ENCODE measurements at places on chromosomes 12 and 14. TPM values are rescaled to one million over a fixed set of nuclear protein-coding genes. Genes with fewer than 3 reads are reported as not detected.

Gene RIMKLB
- total RNA-seq: 64.2 TPM

Gene SERPINA5
- 1.4 TPM for total RNA-seq

Gene ZFYVE26
- total RNA-seq: 24.3 TPM

Gene TSPAN19
- 0.36 TPM for total RNA-seq

Gene PZP
- total RNA-seq: not detected

Gene PRB2
- not detected for total RNA-seq

GRCh38 chr12:29781188-29781587, 2.6 kb downstream of the TMTC1 start:
- peak overlapping the region; percentile 93 for H3K4me3 ChIP-seq
- peaks cover 42% of the 10 kb centered on the region for H3K27me3 ChIP-seq
- DNase-seq: no peak
- H3K36me3 ChIP-seq: peaks cover 15% of the 10 kb centered on the region
- peaks cover 42% of the 10 kb centered on the region for H3K4me1 ChIP-seq
- no peak overlapping the region for H3K27ac ChIP-seq

- H3K27ac ChIP-seq: peak overlapping the region; percentile 85
- no peaks in the 10 kb centered on the region for H3K27me3 ChIP-seq
- H3K4me1 ChIP-seq: peaks cover 26% of the 10 kb centered on the region
- DNase-seq: no peak
- H3K36me3 ChIP-seq: no peaks in the 10 kb centered on the region
These were observed 584 bp upstream of the DDHD1 start for GRCh38 chr14:53153702-53154112.

GRCh38 chr14:96139169-96139568, 65.5 kb upstream of the BDKRB2 start:
- no peak overlapping the region for H3K4me3 ChIP-seq
- no peak for DNase-seq
- peaks cover 4% of the 10 kb centered on the region for H3K27me3 ChIP-seq
- H3K27ac ChIP-seq: no peak overlapping the region
- no peaks in the 10 kb centered on the region for H3K4me1 ChIP-seq

- peaks cover 29% of the 10 kb centered on the region for H3K4me1 ChIP-seq
- H3K27ac ChIP-seq: no peak overlapping the region
- no peak for DNase-seq
- H3K36me3 ChIP-seq: no peaks in the 10 kb centered on the region
These were observed 85.7 kb upstream of the TBX3 start for GRCh38 chr12:114769634-114770033.

- peaks cover 7% of the 10 kb centered on the region for H3K4me1 ChIP-seq
- H3K27me3 ChIP-seq: peaks cover 17% of the 10 kb centered on the region
- H3K27ac ChIP-seq: peak overlapping the region; percentile 66
- H3K36me3 ChIP-seq: no peaks in the 10 kb centered on the region
- DNase-seq: no peak
- H3K4me3 ChIP-seq: no peak overlapping the region
These were observed 3.4 kb upstream of the RNASE7 start for GRCh38 chr14:21038441-21039422.

- no peak overlapping the region for H3K27ac ChIP-seq
- peaks cover 9% of the 10 kb centered on the region for H3K27me3 ChIP-seq
- no peak for DNase-seq
- H3K4me3 ChIP-seq: no peak overlapping the region
- H3K4me1 ChIP-seq: peaks cover 28% of the 10 kb centered on the region
- no peaks in the 10 kb centered on the region for H3K36me3 ChIP-seq
These were observed 185.0 kb upstream of the NRXN3 start for GRCh38 chr14:77985211-77985615.

- H3K27me3 ChIP-seq: no peaks in the 10 kb centered on the region
- H3K27ac ChIP-seq: peak overlapping the region; percentile 96
- peak overlapping the region; percentile 80 for H3K4me3 ChIP-seq
- peaks cover 74% of the 10 kb centered on the region for H3K4me1 ChIP-seq
- no peaks in the 10 kb centered on the region for H3K36me3 ChIP-seq
These were observed 164.8 kb downstream of the ZFP36L1 start for GRCh38 chr14:68627868-68628604.

DNA sequence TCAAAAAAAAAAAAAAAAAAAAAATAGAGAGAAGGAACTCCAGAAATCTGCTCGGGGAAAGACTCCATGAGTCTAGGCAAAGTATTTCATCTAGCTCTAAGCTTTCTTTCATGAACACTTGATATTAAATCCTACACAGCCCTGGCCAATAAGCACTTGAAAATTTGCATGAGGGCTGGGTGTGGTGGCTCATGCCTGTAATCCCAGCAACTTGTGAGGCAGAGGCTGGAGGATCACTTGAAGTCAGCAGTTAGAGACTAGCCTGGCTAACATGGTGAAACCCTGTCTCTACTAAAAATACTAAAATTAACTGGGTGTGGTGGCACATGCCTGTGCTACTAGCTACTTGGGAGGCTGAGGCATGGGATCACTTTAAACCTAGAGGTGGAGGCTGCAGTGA, 13.1 kb upstream of the METAP2 start:
- no peaks in the 10 kb centered on the region for H3K36me3 ChIP-seq
- H3K27me3 ChIP-seq: no peaks in the 10 kb centered on the region
- no peak for DNase-seq
- H3K27ac ChIP-seq: no peak overlapping the region
- no peaks in the 10 kb centered on the region for H3K4me1 ChIP-seq
- H3K4me3 ChIP-seq: no peak overlapping the region

DNA sequence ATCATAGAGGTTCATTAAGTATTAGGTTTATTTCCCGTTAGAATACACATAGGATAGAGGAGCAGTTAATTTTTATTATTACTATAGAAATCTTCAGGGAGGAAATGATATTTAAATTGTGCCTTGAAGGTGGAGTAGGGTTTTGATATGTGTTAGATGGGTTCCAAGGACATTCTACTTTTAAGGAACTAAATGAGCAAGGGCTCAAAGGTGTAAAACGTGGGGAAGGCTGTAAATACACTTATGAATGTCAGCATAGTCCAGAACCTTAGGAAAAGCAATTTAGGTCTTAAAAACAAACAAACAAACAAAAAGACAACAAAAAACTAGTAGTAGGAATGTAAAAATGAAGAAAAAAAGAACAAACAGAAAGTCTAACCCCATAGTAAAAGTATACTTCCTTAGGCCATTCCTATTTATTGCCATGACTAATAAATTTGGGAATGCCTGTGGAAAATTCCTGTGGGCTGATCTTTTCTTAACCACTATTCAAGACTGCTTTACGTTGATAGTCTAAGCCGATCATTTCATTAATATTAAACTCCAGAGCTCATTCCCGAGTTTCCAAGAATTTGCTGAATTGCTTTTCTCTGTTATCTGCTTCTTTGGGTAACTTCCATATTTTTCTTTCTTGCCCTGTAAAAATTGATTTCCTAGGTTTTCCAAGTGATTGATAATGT, 180.3 kb downstream of the RAD51B start:
- H3K4me3 ChIP-seq: no peak overlapping the region
- no peak overlapping the region for H3K27ac ChIP-seq
- peaks cover 3% of the 10 kb centered on the region for H3K4me1 ChIP-seq

GRCh38 chr12:113005762-113006161, 27.4 kb downstream of the OAS2 start:
- peaks cover 8% of the 10 kb centered on the region for H3K4me1 ChIP-seq
- peaks cover 42% of the 10 kb centered on the region for H3K27me3 ChIP-seq

DNA sequence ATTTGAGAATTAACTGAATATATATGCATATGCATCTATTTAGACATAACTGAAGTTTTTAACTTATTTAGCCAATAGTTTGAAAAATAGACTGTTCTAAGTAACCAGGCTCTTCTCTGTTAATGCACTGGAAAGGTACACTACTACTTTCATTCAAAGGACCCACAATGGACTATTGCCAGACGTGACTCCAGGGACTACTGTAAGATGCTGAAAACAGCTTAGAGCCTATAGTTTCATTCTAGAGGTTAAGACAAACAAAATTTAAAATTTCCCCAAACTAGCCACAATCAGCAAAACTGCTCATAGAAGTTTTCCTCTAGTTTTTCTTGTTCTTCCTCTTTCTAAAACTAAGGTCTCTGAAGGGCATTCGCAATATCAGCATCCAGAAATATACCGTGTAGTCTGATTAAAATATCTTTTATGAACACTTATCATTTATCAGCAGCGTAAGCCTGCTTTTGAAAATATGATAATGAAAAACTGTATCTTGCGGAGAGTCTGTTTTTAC, 10.4 kb downstream of the APPL2 start:
- H3K36me3 ChIP-seq: peaks cover 8% of the 10 kb centered on the region
- no peak for DNase-seq
- H3K4me3 ChIP-seq: no peak overlapping the region
- H3K27ac ChIP-seq: no peak overlapping the region

GRCh38 chr14:92967346-92967926, 44.5 kb downstream of the CHGA start:
- no peak for DNase-seq
- no peaks in the 10 kb centered on the region for H3K27me3 ChIP-seq
- H3K36me3 ChIP-seq: peaks cover 6% of the 10 kb centered on the region
- no peak overlapping the region for H3K27ac ChIP-seq
- H3K4me3 ChIP-seq: no peak overlapping the region
- H3K4me1 ChIP-seq: peaks cover 15% of the 10 kb centered on the region

DNA sequence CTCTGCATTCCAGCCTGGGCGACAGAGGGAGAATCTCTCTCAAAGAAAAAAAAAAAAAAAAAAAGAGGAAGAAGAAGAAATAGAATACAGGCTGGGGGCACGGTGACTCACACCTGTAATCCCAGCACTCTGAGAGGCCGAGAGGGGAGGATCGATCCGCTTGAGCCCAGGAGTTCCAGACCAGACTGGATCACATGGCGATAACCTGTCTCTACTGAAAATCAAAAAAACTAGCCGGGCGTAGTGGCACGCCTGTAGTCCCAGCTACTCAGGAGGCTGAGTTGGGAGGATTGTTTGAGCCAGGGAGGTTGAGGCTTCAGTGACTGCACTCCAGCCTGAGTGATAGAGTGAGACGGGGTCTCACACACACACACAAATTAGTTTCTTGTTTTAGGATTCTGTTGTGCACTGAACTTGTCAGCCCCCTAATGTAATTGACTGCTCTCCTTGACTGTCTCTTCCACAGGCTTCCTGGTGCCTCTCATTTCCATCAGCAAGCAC, 963 bp upstream of the TINF2 start:
- H3K36me3 ChIP-seq: no peaks in the 10 kb centered on the region
- peak overlapping the region; percentile 99 for H3K27ac ChIP-seq
- peaks cover 2% of the 10 kb centered on the region for H3K27me3 ChIP-seq
- H3K4me3 ChIP-seq: peak overlapping the region; percentile 94
- no peak for DNase-seq
- peaks cover 31% of the 10 kb centered on the region for H3K4me1 ChIP-seq

GRCh38 chr14:20501346-20501745, 4.0 kb upstream of the RNASE10 start:
- no peaks in the 10 kb centered on the region for H3K36me3 ChIP-seq
- no peaks in the 10 kb centered on the region for H3K27me3 ChIP-seq
- no peaks in the 10 kb centered on the region for H3K4me1 ChIP-seq
- no peak overlapping the region for H3K4me3 ChIP-seq
- DNase-seq: no peak

GRCh38 chr14:39015964-39016577, 87.0 kb downstream of the SEC23A start:
- DNase-seq: no peak
- H3K36me3 ChIP-seq: peaks cover 12% of the 10 kb centered on the region

DNA sequence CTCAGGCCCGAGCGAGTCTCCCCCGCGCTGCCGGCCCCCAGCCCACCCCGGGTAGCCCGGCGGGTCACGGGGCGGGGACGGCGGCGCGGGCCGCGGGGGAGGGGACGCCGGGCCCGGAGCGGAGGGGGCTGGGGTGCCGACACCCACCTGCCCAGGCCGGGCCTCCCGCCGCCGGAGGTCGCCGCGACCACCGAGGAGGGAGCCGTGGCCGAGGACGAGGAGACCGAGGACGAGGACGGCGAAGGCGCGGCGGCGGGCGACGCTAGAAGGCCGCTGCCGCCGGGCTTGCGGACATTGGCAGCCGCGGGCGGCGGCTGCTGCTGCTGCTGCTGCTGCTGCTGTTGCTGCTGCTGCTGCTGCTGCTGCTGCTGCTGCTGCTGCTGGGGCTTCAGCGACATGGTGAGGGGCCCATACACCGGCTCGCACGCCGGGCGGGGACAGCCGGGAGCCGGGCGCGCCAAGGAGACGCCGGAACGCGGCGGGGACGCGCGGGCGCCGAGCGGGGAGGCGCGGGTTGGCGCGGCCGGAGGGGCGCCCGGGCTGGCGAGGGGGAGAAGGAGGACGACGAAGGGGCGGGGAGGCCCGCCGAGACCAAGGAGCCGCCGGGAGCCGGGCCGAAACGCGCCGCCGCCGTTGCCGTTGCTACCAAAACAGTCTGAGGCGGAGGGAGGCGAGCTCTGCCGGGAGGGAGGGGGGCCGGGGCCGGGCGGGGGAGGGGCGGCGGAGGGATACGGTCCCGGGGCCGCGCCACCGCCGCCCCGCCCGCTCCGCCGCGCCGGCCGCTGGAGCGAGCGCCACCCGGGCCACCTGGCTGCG, at the start of gene ATXN2:
TSS of gene ATXN2 (minus strand) at position 679 of the 816 bp plus-strand sequence. CDS start at position 398, 281 bp downstream.
- H3K27ac ChIP-seq: peak within 1 kb of the TSS; percentile 88
- no peaks in the 10 kb centered on the region for H3K36me3 ChIP-seq
- H3K4me3 ChIP-seq: peak within 1 kb of the TSS; percentile 91
- DNase-seq: peak; percentile 41
- peaks cover 3% of the 10 kb centered on the region for H3K27me3 ChIP-seq

DNA sequence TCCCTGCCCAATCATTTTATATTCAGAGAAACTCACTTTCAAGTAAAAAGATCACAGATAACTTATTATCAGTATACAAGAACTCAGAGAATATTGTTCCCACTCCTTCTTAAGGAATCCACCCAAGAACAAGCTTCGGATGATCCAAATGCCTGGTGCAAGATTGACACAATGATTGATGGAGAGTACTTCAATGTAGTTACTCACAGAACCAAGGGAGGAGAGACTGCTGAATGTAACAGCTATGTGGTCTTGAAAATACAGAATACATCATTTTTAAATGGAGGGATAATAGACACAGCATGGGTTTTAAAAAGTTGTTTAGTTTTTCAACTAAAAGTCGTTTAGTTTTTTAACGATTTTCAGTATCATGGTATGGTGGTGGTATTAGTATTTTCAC, 38.4 kb upstream of the SELPLG start:
- peaks cover 9% of the 10 kb centered on the region for H3K36me3 ChIP-seq
- no peak overlapping the region for H3K4me3 ChIP-seq
- H3K4me1 ChIP-seq: peaks cover 37% of the 10 kb centered on the region
- no peak overlapping the region for H3K27ac ChIP-seq

- no peaks in the 10 kb centered on the region for H3K27me3 ChIP-seq
- no peaks in the 10 kb centered on the region for H3K36me3 ChIP-seq
- no peak for DNase-seq
- no peak overlapping the region for H3K4me3 ChIP-seq
These were observed 60.2 kb downstream of the IFT43 start for GRCh38 chr14:76045773-76046172.

- H3K4me1 ChIP-seq: peaks cover 3% of the 10 kb centered on the region
- H3K27ac ChIP-seq: no peak overlapping the region
- H3K36me3 ChIP-seq: no peaks in the 10 kb centered on the region
- no peak overlapping the region for H3K4me3 ChIP-seq
- DNase-seq: no peak
These were observed 563.9 kb upstream of the LMO3 start for GRCh38 chr12:17169726-17170471.

Data from neural crest cell (in vitro differentiated cells).